ENCODE measurements at places on chromosomes 2 and 18. TPM values are rescaled to one million over a fixed set of nuclear protein-coding genes. Genes with fewer than 3 reads are reported as not detected.

The KCNK3 gene
- 47.5 TPM for total RNA-seq

The SSB gene
- 52.3 TPM for total RNA-seq

The SCYGR1 gene
- not detected for total RNA-seq

The CLHC1 gene
- total RNA-seq, result 9.5 TPM

The PIAS2 gene
- 14.9 TPM for total RNA-seq

The CRYBA2 gene
- total RNA-seq, result not detected

The ASIC4 gene
- total RNA-seq, result not detected

The MORN2 gene
- 14.8 TPM for total RNA-seq

The HTR2B gene
- 7.3 TPM for total RNA-seq

The C2orf68 gene
- total RNA-seq, result 11.1 TPM

The LDLRAD4 gene
- total RNA-seq, result 33.1 TPM

The INHBB gene
- total RNA-seq, result 0.74 TPM

The C1GALT1C1L gene
- total RNA-seq, result 2.1 TPM

The CDH7 gene
- not detected for total RNA-seq

The CABYR gene
- total RNA-seq, result 0.67 TPM

The SIX3 gene
- total RNA-seq, result not detected

The VAMP5 gene
- total RNA-seq, result 61.7 TPM

The AFF3 gene
- total RNA-seq, result 10.8 TPM

The SERPINB12 gene
- not detected for total RNA-seq

The RPRM gene
- total RNA-seq, result 2.8 TPM

The NR4A2 gene
- 8.9 TPM for total RNA-seq

The TMEM178A gene
- 4.3 TPM for total RNA-seq

The R3HDM1 gene
- total RNA-seq, result 12.1 TPM

The DPP4 gene
- 6.8 TPM for total RNA-seq

The NT5C1B gene
- not detected for total RNA-seq

The CFC1 gene
- total RNA-seq, result not detected

The MFSD2B gene
- not detected for total RNA-seq

The ANKRD30B gene
- not detected for total RNA-seq

The TBR1 gene
- total RNA-seq, result not detected

The TXNDC2 gene
- not detected for total RNA-seq

The RIT2 gene
- total RNA-seq, result not detected

The CYS1 gene
- 4.8 TPM for total RNA-seq

The CAPN13 gene
- not detected for total RNA-seq

The MARCHF4 gene
- total RNA-seq, result 0.08 TPM

The LINC00305 gene
- not detected for total RNA-seq

The PPIL3 gene
- total RNA-seq, result 22.9 TPM

The IL36RN gene
- total RNA-seq, result not detected

The SPHKAP gene
- total RNA-seq, result 75.5 TPM

The CNDP1 gene
- total RNA-seq, result not detected

The IL1B gene
- total RNA-seq, result 2.6 TPM

The APOB gene
- 20.1 TPM for total RNA-seq

The TANC1 gene
- 51.8 TPM for total RNA-seq

The CD8B2 gene
- total RNA-seq, result not detected

Data from right atrium auricular region (tissue), 2 donors.